ENCODE measurements at places on chromosomes 1 and 21. TPM values are rescaled to one million over a fixed set of nuclear protein-coding genes. Genes with fewer than 3 reads are reported as not detected.

Gene LAMB3
- total RNA-seq = 0.37 TPM

DNA sequence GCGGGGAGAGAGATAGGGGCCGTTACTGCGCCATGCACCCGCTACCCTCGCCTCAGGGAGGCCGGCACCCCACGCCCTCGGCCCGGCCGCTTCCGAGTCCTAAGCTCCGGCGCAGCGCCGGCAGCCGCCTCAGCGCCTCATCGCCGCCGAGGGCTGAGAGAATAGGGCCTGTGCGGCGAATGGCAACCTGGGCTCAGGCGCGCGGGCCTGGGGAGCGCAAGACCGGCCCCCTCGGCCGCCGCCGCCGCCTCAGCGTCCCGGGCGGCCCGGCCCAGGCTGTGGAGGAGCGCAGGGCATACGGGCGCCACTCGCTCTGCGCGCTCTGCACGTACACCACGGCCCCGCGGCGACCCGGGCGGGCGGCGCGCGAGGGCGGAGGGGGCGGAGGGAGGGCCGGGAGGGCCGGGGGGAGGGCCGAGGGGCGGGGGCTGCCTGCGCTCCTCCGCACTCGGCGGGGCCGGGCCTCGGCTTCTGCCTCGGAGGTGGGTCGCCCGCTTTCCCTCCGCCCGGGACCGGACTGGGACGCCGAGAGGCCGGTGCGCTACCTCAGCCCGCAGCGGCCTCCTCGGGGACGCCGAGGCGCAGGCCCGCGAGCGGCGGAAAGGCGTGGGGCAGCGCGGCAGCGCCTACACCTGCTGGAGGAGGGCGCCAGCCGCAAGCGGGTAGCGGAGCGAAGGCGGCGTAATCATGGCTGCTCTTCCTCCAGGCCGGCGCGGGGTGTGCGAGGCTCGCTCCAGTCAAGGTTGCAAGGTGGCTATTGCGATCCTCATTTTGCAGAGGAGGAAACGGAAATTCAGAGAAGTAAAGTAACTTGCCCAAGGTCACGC lies at the start of gene EGLN1:
Gene EGLN1, minus strand, starts transcription at position 317 of the 827 bp plus-strand sequence. CDS start 399 bp downstream, outside the sequence.
- peaks cover 3% of the 10 kb centered on the region for H3K4me1 ChIP-seq
- no peaks in the 10 kb centered on the region for H3K27me3 ChIP-seq
- H3K4me3 ChIP-seq = peak within 1 kb of the TSS; percentile 46
- H3K27ac ChIP-seq = peak within 1 kb of the TSS; percentile 97
- no peaks in the 10 kb centered on the region for H3K36me3 ChIP-seq
- peak; percentile 77 for DNase-seq

Gene LDLRAD1
- total RNA-seq = 1.2 TPM

DNA sequence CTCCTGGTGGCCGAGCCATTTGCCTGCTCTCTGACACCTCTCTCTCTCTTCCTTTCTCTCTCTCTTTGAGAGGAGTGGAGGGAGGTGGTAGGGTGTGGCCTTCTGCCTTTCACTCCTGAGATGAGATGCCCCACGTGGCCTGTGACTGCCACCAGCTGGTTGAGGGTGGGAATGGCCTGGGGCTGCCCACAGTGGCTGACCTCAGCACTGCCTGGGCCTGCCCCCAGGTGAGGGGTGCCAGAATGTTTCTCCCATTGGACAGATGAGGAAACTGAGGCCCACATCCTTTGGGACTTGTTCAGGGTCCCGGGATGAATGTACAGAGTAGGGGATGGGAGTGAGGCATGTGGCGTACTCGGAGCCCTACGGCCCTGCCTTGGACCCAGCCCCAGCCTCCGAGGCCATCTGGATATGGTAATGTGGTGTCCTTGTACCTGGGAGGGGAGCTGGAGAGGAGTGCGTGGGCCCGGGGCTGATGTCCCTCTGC lies 12.7 kb upstream of the C1orf167 start:
- no peak overlapping the region for H3K4me3 ChIP-seq
- H3K27me3 ChIP-seq = no peaks in the 10 kb centered on the region
- peak; percentile 37 for DNase-seq
- no peaks in the 10 kb centered on the region for H3K4me1 ChIP-seq
- no peak overlapping the region for H3K27ac ChIP-seq
- H3K36me3 ChIP-seq = no peaks in the 10 kb centered on the region

DNA sequence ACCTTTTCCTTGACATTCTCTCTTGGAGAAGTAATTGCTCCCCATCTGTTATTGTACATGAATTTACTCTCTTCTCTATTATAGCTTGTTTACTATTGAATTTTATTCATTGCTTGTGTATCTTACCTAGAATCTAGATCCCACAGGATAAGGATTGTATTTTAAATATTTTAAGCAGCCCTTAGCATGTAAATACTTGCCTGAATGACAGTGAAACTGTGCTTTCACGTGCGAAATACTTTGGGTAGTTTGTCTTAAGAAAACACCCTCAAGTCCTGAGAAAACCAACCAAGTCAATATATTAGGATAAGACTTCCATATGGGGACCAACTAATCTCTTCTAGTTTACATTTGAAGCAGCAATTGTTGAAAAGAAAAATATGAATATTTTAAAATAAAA lies 15.3 kb downstream of the ARPC5 start:
- no peak for DNase-seq
- no peaks in the 10 kb centered on the region for H3K4me1 ChIP-seq
- no peak overlapping the region for H3K27ac ChIP-seq
- no peak overlapping the region for H3K4me3 ChIP-seq

Data from uterus (tissue), 4 donors.